ENCODE measurements at places on chromosomes 12 and 14.

GRCh38 chr12:632102-632696, 31.0 kb downstream of the NINJ2 start:
- DNase-seq, result peak; percentile 74

- DNase-seq, result no peak
These were observed 1.3 kb downstream of the MRPS35 start for GRCh38 chr12:27711967-27712366.

DNA sequence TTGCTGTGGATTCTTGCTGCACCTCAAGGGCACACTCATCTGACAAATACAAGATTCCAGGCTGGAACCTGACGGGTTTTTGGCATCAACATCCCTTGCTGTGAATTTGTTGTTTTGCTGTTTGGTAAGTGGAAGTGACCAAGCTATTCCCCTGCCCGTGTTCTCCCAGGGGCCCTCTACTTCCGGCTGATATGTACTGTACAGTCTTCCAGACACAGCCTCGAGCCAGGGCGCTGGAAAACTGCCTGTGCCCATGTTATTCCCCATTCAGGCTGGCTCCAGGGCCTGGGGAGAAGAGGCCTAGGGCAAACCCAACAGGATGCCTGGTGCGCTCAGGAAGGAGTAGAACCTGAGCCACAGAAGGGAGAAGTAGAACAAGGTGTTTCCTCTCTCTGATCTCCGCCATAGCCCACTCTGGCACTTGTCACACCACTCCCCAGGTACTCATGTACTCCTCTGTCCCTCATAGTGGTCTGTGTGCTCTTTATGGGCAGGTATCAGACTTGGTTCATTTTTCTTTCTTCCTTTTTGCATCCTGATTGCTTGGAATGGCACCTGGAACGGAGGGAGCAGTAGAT, 67.8 kb upstream of the LTA4H start:
- no peak for DNase-seq

DNA sequence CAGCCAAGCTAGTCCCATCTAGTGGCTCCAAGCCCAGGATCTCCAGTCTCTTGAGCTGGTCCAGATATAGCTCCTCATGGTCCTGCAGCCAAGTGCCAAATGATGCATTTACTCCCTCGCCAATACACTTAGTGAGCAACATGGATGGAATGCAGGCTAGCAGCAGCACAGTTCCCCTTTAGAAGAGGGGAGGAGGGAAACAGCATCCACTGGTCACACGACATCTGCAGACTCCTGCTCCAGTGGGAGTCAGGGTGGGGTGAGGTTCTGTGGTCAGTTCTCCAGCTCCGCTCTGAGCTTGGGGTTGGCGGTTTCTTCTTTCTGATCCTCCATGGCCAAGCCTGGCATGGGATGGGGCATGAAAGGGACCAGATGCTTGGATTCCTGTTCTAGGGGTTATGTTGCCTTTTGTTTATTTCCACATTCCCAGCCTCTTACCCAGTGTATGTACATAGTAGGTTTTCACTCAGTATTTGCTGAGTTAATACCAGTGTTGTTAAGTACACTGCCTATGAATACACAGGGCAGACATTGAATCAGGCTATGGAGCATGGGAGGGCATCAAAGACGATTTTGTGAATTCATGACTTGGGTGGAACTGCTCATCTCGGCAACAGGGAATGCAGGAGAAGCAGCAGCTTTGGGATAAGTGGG, 57.3 kb downstream of the GALNT16 start:
- peak; percentile 96 for DNase-seq

GRCh38 chr12:1606021-1606622, 11.7 kb upstream of the FBXL14 start:
- peak; percentile 98 for DNase-seq

DNA sequence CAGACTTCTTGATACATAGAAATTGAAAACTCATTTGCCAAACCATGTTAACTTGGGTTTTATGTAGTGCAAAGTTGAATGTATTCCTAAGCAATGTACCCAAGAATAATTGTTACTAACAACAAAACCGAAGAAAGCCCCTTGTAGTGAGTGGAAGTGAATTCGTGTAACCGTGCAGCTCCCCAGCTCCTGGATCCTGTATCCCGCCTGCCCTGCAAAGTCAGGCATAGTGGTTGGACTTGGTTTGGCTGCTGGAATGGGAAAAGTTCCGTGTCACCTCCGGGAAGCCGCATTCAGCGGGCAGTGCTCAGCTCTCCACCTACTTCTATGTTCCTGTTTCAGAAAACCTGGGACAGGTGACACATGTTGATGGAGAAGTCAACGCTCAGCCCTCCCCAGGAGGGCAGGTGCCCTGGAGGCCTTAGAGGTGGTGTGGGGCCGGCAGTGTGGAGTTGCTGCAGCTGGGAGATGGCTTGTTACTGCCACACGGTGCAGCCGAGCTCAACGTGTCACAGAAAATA, 29.2 kb upstream of the C14orf180 start:
- DNase-seq, result no peak

DNA sequence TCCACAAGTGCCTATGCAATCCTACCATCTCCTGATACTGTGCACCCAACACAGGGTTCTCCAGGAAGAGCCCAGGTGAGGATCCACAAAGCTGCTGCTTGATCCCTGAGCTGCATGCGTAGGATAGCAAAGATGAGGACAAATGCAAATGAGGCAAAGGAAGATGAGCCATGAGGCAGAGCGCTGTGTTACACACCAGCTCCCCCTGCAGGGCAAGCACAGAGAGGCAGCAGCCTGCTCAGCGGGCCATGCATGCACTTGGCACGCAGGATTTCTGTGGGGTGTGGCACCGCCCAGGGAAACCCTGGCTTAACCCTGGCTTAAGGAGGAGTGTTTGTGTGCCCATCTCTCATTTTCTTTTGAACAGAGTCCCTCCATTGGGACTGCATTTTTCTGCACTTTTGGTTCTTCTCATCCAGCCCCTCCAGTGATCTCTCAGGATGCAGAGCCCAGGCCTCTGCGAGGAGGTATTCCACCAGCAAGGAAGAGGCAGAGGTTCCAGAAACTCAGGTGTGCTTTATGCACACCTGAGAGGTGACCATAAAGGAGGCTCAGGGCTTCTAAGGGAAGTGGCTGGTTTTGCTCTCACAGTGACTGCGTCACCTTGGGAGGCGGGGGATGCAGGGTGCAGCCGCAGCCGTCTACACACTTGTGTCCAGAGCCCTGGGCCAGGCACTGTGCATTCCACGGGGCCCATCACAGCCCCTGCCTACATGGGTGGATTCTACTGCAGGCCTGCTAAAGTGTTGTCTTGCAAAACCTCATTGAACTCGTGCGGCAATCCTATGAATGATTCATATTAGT, 973.3 kb upstream of the TMEM132C start:
- no peak for DNase-seq

DNA sequence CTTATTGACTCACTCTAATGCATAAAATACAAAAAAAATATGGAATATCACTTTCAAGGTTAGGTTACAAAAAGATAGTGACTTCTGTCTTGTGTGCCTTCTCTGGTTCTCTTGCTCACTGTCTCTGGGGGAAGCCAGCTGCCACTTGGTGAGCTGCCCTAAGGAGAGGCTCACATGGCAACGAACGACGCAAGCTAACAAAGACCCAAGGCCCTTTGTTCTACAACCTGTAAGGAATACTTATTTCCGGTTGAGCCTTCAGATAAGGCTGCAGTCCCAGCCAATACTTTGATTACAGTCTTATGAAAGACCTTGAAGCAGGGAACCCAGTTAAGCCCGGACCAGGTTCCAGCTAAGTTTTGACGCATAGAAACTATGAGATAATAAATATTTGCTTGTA, 242.4 kb upstream of the TBX3 start:
- DNase-seq, result no peak

GRCh38 chr12:48602192-48602989, 32.5 kb upstream of the LALBA start:
- no peak for DNase-seq

- no peak for DNase-seq
These were observed 23.4 kb downstream of the COQ6 start for GRCh38 chr14:73973497-73973896.
